ENCODE measurements at places on chromosomes 11 and 22.

GRCh38 chr11:103325686-103326069 is 216.5 kb downstream of the DYNC2H1 start:
- DNase-seq, result no peak

DNA sequence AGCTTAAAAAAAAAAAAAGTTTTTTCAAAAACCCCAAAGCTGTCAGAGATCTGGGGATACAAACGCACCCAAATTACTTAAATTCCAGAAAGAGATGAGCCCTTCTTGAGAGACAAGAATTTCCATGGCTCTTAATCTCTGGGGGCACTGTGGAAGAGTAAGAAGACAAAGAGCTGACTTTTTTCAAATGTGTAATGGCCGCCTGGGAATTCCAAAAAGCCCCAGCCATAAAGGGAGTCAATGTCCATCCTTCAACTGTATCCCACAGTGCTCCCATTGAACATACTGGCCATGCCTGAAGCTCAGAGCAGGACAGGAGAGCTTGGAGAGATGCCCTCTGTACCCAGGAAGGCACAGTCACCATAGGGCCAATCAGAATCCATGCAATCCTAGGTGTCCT is 37.4 kb upstream of the ASPHD2 start:
- no peak for DNase-seq

GRCh38 chr11:128580612-128581011 is 6.7 kb downstream of the ETS1 start:
- peak; percentile 25 for DNase-seq

DNA sequence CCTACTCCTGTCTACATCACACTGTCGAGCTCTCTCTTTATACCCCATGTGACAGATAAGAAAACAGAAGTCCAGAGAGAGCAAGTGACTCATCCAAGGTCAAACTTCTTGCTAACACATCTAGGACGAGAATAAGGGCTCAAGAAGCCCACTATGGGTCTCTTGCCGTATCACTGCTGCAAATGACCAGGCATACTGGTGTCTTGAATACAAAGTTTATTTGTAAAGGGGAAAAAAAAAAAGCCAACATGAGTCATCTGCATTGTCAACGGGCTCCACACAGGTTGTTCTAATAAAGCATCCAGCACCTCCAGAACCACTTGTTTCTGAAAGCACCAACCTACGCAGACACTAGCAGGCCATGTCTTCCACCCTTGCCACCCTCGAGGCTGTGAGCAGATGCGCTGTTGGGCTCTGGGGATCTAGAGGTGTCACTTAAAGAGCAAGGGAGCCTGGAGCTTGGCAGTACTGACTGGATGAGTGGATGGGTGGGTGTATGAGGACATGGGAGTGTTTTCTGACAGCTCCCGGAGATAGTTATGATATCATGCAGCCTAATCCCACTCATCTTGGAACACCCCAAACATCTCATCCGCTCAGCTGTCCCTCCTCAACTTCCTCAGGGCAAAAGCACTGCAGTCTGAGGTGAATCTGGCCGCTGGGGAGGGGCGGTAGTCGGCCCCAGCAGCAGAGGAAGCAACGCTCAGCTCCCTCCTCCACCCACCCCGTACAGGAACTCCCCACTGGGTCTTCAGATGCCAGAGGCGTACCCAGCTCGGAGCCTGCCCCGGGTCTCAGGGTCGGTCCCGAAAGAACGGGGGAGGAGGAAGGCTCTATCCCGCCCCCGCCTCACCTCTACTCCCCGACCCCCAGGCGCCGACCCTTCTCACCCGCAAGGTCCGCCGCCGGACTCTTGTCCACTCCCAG is 1.0 kb downstream of the SMCO4 start:
- DNase-seq, result peak; percentile 39

GRCh38 chr11:34732831-34733230 is 111.9 kb downstream of the EHF start:
- no peak for DNase-seq

DNA sequence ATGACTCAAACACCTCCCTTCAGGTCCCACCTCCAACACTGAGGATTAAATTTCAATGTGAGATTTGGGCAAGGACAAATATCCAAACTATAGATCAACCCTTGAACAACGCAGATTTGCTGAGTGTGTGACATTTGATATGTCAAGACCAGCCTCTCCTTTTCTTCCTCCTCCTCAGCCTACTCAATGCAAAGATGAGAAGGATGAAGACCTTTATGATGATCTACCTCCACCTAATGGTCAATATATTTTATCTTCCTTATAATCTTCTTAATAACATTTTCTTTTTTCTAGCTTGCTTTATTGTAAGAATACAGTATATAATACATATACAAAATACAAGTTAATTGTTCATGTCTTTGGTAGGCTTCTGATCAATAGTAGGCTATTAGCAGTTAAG is 67.5 kb upstream of the MPPED2 start:
- no peak for DNase-seq

DNA sequence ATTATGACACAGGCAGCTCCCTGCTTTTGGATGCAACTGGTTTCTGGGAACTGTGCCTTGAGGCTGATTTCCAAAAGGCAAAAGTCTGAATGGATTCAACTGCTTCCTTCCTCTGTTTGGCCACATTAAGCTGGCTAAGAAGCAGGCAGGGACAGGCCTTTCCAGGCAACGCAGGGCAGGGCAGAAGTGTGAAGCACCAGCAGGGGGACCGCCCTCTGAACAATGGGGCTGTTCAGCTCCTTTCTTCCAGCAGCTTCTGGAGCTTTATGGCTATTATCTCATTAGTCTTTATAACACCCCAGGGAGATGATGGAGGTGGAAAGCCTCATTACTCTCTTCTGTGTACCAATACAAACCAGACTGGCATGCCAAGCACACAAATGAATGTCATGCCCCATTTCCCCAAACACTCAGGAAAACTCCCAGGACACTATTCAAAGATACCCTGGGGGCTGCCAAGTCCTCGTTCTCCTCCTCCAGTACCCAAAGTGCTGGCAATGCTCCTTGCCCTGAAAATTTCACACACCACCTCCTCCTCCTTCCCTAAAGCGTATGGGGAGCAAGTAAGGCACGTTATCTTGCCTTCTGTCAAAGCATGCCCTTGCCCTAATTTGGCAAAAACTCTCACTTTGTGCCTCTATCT is 21.3 kb downstream of the MORC2 start:
- no peak for DNase-seq

GRCh38 chr11:2138431-2139122 is 612 bp downstream of the IGF2 start:
- no peak for DNase-seq

DNA sequence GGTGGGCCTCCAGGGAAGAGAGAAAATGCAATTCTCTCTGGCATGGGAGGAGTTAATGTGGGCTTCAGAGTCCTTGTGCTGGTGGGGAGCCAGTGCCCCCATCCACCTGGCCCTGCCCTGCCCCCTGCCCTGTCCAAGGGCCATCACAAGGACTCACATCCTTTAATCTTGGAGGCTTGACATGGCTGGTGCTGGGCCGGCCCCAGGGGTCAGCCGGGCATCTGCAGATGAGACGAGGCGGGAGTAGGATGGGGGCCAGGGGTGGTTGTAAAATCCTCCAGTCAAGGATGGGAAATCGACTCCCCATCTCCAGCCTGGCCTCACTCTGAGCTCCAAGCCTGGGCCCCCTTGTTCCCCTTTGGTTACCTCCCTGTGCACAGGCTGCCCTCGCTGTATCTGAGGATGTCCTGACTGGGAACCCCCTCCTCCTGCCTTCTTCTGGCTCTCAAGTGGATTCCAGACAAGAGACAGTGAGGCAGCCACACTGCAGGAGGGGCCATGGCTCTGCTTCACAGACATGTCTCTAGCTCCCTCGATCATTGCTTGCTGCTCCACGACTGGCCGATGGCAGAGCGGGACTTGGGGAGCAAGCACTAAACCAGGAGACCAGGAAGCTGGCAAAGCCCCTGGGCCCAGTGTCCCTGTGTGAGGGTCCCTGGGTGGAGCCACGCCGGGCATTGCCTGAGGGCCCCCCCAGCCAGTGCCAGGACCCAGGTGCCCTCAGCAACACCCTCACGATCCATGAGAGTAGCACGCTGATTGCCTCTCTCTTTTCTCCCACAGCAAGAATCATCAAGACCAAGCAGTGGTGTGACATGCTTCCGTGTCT is 1120.5 kb downstream of the BRD1 start:
- DNase-seq, result no peak

- no peak for DNase-seq
These were observed 3.1 kb upstream of the SH3BP1 start for GRCh38 chr22:37636186-37636948.

DNA sequence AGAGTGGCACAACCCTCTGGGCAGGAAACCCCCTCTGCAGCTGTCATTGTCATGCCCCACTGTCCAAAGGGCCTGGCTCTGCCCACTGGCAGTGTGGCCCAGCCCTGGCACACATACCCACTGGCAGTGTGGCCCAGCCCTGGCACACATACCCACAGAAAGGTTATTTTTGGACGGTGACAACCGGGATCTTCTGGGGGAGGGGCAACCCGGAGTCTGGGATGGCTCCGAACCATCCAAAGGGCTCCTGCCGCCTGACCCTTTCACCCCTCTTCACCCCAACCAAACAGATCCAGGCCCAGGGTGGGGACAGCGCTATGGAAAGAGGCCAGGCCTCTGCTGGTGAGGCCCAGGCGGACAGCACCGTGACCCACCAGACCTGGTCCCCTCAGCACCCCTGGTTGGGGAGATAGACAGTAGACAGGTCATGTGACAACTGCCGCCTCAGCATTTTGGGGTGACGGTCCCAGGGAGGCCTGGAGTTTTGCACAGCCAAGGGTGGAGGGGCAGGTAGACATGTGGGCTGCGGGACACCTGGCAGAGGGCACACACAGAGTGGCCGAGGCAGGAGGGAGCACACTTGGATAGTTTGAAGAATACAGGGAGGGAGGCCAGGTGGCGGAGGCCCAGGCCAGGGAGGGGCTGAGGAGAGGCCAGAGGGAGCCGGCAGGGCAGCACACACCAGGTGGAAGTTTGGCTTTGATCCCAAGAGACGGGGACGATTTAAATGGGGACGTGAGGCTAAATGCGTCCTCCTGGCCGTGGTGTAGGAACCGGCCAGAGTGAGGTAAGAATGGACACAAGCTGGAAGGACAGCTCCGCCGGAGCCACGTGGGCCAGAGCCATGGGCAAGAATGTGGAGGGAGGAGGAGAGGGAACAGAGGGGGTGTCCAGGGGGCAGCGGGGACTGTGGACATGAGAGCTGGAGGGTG is 2.9 kb downstream of the MAPK12 start:
- no peak for DNase-seq

GRCh38 chr11:120735035-120735434 is 223.5 kb downstream of the GRIK4 start:
- DNase-seq, result no peak

GRCh38 chr11:29389793-29390192 is 627.0 kb downstream of the KCNA4 start:
- DNase-seq, result no peak

DNA sequence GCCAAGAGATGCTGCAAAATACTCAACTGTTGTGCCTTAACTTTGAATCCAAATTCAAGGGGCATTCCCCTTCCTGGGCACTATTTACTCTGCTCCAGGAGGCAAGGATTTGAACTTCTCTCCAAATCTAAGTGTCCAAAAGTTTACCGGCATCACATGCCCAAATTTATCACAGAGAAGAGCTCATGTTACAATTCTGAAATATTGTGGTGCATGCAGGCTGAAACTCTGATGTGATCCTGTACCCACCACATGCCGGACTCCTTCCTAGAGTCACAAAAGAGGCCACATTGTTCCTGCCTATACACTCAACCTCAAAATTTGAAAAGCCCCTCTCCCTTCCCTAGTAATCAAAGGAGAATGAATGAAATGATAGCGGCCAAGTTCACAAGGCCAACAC is 1.3 kb downstream of the TRAF6 start:
- DNase-seq, result no peak

DNA sequence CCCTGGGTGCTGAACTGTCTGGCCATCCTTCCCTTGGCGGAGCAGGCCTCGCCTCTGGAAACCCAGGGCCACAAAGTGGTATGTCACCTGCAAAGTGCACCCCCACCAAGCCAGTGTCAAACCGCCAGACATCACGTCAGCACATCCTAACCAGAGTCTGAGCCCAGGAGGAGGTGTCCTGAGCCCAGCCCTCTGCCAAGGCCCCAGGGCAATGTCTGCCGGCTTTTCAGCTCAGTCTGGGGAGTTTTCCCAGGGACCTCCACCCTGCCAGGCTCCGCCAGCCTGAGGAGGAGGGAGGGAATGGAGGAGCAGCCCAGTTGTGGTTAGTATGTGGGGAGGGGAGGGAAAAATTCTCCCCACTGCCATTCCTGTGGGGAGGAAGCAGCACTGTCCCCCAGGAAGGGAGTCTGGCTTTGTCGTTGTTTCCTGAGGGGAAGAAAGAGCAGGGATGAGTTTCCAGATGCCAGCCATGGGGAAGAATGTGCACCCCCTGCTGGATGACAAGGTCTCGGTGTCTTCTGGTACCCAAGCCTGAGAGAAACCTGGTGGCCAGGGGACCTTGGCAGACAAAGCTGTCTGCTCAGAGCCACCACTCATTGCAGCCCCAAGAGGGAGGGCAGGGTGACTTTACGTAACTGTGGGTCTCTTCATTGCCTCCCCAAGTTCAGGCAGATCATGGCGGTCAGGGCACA is 81.4 kb upstream of the CD82 start:
- no peak for DNase-seq

- no peak for DNase-seq
These were observed 43.1 kb downstream of the BUD13 start for GRCh38 chr11:116729501-116730240.

All from CD4-positive, alpha-beta T cell treated with Interleukin-4 for 4 hours (primary cell).